ENCODE measurements at places on chromosomes 13 and 19.

- no peak for DNase-seq
These were observed 1491.0 kb upstream of the MIR17HG start for GRCh38 chr13:89856512-89856911.

- DNase-seq: no peak
These were observed 9.3 kb downstream of the PLEKHF1 start for GRCh38 chr19:29674374-29675119.

- no peak for DNase-seq
These were observed 22.4 kb upstream of the CRTC1 start for GRCh38 chr19:18660939-18661670.

GRCh38 chr13:40477623-40478608 lies 188.5 kb downstream of the FOXO1 start:
- DNase-seq: no peak

DNA sequence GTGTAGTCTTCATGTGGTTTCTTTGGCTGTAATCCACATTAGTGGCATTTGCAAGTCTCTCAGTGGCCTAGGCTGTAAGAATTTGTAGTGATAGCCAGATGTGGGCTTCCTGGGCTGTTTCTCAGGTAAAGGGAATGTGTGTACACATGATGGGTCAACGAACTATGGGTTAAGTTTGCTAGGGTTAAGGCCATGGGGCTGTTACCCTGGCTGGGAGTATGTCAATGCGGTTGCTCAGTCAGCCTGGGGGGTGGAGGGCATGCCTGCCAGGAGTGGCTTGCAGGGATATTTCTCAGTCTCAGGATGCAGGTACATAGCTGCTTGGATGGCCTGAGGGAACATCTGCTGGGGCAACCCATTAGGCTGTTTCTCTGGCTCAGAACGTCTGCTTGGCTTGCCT lies 13.4 kb downstream of the CYSLTR2 start:
- no peak for DNase-seq

DNA sequence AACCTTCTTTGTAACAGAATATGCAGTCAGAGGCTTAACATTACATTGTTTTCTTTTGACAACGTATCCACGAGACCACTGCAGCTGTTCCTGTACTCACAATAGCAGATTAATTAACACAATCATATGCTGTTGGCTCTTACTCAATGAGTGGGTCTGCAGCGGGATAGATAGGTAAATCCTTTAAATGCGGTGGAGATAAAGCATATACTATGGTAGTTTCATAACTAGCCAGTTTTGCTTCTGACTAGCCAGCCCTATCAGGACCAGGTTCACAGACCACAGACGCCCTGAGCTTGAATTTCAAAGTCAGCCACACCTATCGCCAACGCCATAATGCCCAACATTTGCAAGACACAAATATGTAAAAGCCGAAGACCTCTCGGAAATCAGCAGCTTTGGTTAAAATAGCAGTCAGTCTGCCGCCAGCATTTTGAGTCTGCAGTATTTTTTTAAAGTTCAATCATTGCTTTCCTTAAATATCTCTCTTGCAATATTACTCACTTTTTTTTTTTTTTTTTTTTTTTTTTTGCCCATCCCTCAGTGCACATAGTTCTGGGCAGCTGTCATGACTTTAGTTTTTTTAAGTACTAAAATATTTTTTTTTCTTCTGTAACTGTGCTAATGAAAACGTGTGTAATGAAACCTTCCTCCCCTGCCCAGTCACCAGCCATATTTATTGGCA lies 120.5 kb downstream of the ZNF536 start:
- DNase-seq: no peak

DNA sequence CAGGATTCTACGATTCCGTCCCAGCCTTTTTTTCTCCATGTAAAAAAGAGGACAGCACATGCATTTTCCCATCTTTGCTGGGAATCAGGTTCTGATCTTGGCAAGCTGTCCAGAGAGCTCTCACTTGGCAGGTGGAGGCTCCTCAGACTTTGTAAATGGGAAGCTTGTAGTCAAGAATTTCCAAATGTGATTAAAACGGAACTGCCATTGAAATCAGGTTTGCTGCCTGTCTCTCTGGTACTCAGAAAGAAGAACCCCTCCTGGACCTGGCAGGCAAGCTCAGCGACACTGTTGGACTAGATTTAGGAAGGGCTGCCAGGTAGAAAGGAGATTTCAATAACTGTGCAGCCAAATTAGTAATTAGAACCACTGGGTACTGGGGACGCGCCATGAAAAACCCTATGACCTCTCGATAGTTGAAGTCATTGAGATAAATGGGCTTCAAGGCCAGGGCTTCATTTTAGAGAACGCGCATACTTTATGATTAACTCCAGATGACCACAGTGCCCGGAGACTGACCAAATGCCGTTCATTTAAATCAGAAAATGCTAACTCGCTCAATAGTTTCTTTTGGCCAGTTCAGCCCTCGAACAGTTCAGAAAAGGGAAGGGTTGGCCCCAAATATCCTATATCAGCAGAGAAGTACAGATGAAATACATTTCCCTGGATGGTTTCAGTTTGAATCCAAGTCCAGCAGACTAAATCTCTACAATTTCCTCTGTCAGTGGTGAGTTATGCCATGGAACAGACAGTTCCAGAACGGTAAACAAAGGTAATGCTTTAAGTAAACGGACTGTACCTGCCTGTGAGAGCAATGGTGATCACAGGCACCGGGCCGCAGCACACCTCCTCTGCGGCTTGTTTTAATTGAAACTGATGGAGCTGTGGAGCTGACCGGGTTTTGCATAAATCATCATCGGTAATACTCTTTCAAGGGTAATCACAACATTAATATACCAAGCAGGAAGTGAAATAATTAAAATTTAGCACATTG lies 517.4 kb downstream of the RFC3 start:
- DNase-seq: no peak

DNA sequence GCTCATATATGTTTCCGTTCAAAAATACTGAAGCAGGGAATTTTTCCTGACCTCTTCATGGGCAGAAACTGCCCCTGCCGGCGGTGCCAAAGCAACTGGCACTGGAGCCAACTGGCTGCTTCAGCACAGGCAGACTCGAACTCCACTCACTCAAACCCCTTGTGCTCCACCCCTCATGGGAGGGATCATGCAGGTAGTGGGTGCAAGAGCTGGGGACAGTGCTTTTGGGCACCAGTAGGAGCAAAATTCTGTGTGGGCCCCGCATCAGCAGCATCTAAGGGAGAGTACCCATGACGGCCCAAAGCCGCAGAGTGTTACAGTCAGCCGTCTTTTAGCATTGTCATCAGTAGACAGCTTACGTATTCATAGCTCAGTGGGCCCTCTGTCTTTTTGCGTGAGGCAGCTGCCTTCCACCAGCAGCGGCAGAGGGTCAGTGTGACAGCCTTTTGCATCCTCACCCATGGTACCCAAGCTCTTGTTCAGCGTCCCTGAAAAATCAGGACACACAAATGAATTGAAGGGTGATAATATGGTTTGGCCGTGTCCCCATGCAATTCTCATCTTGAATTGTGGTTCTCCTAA lies 393.8 kb downstream of the SLITRK6 start:
- DNase-seq: no peak

- no peak for DNase-seq
These were observed 4.1 kb upstream of the DLL3 start for GRCh38 chr19:39494661-39495060.

Measured in stimulated activated CD4-positive, alpha-beta T cell treated with anti-CD3 and anti-CD28 coated beads, Interleukin-1b, Interleukin-23, amount 100 ng/mL, for 1 hour (primary cell).